BE2C (cell line): ENCODE measurements at places on chromosomes 6 and 20.

- no peak for DNase-seq
Measured at GRCh38 chr6:170532867-170533488, 20.1 kb downstream of the PSMB1 start.

DNA sequence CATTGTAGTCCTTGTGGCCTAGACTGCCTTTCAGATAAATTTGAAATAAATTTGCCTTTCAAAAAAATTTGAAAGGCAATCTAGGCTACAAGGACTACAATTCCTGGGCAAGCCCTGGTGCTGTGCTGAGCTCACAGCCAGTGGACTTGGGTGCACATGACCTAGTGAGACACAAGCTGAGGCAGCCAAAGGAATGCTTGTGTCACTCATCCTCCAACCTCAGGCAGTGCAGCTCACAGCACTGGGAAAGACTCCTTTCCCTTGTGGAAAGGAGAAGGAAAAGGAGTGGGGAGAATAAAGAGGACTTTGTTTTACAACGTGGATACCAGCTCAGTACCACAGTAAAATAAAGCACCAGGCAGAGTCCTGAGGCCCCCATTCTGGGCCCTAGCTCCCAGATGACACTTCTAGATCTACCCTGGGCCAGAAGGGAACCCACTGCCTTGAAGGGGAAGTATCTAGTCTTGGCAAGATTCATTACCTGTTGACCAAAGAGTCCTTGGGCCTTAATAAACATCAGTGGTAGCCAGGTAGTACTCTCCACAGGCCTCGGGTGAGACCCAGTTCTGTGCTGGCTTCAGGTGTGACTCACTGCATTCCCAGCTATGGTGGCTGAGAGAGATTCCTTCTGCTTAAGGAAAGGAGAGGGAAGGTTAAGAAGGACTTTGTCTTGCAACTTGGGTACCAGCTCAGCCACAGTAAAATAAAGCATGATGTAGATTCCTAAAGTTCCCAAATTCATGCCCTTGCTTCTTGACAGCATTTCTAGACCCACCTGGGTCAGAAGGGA is 659.7 kb upstream of the FLRT3 start:
- DNase-seq, result no peak

DNA sequence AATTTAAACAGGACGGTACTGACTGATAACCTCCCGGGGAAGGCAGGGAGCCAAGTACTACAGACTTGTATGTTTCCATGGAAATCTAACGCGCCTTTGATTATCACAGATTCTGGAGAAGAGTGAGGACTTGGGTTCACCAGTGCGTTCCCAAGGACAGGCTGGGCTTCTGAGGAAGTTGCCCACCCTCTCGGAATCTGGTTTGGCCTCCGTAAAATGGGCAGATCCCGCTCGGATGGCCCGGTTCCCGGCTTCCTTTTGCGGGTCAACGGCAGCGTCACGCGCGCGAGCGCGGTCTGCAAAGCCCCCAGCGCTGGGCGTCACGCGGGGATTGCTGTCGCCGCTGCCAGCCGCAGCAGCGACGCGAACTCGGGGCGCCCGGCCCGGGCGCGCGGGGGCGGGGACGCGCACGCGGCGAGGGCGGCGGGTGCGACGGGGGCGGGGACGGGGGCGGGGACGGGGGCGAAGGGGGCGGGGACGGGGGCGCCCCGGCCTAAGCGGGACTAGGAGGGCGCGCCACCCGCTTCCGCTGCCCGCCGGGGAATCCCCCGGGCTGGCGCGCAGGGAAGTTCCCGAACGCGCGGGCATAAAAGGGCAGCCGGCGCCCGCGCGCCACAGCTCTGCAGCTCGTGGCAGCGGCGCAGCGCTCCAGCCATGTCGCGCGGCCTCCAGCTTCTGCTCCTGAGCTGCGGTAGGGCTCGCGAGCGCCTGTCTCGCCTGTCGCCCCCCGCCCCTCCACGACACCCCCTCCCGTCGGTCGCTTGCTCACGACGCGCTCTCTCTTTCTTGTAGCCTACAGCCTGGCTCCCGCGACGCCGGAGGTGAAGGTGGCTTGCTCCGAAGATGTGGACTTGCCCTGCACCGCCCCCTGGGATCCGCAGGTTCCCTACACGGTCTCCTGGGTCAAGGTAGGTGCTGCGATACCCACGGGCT is at the start of gene CD83:
Gene CD83, plus strand, starts transcription at position 615 of the 933 bp plus-strand sequence. Its CDS starts 40 bp downstream, at position 655.
- DNase-seq, result peak; percentile 41

DNA sequence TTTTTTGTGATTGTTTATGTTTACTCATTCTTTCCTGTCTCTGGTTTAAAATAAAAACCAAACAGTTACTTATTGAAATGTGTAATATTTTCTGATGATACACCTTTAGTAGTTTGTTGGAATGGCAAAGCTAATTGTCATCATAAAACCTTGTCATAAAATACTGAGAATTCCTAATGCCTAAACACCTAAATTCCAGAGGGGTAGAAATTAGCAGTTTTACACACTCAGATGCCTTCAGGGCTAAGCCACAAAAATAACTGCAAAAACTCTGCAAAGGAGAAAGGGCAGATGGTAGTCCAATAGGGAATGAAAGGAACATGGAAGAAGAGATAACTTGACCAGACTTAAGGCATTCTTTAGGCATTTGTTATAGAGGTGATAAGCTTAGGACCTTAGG is 30.3 kb downstream of the FAM83B start:
- DNase-seq, result no peak

- DNase-seq, result peak; percentile 33
Measured at GRCh38 chr6:4055420-4056041, 23.4 kb downstream of the FAM217A start.
